Activated T-helper 17 cell treated with anti-CD3 and anti-CD28 coated beads, Interleukin-2, amount 50 U/mL, for 72 hours (primary cell): ENCODE measurements at places on chromosomes 1 and 21. TPM values are rescaled to one million over a fixed set of nuclear protein-coding genes. Genes with fewer than 3 reads are reported as not detected.

DNA sequence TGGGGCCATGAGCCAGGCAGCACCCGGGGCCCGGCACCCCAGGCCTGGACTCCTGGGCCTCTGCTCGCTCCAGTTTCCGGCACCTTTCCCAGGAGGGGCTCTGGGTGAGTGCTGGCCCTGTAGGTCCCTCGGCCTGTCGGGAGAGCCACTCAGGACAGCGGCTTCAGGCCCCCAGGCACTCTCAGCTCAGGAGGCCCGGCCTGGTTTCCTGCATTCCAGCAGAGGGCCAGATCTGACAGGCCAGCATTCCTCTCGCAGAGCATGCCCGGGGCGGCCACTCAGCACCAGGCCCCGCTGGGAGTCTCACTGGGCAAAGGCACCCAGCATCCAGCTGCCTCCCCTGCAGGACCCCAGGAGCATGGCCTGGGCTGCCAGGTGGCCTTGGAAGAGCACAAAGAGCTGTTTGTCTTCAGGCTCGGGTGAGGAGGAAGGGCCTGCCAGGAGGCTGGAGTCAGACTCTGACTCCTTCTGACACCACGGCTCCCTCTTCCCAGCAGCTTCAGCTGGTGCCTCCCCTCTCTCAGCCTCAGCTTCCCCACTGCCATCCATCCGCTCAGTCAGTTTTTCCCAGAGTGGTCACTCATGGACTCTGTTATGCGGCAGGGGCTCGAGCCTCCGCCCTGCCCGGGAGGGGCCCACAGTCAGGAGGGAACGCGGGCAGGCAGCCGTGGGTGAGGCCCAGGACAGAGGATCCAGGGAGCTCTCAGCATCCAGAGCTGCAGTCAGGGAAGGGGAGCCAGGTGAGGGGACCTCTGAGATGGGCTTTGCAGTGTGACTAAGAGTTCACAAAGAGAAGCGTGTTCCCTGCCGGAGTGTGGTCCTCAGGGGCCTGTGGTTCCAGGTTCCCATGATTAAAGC, 51.7 kb downstream of the WNT9A start:
- peaks cover 4% of the 10 kb centered on the region for H3K4me1 ChIP-seq
- no peak overlapping the region for H3K4me3 ChIP-seq
- H3K27me3 ChIP-seq = no peaks in the 10 kb centered on the region
- H3K36me3 ChIP-seq = no peaks in the 10 kb centered on the region
- no peak overlapping the region for H3K27ac ChIP-seq

- peaks cover 9% of the 10 kb centered on the region for H3K4me1 ChIP-seq
- no peak overlapping the region for H3K4me3 ChIP-seq
- H3K27ac ChIP-seq = peak overlapping the region; percentile 36
These were observed 21.1 kb downstream of the KPNA6 start for GRCh38 chr1:32128964-32129363.

GRCh38 chr1:158607296-158607695, 2.2 kb downstream of the OR10Z1 start:
- no peaks in the 10 kb centered on the region for H3K4me1 ChIP-seq
- ATAC-seq = no peak
- H3K27me3 ChIP-seq = no peaks in the 10 kb centered on the region
- no peak overlapping the region for H3K27ac ChIP-seq

DNA sequence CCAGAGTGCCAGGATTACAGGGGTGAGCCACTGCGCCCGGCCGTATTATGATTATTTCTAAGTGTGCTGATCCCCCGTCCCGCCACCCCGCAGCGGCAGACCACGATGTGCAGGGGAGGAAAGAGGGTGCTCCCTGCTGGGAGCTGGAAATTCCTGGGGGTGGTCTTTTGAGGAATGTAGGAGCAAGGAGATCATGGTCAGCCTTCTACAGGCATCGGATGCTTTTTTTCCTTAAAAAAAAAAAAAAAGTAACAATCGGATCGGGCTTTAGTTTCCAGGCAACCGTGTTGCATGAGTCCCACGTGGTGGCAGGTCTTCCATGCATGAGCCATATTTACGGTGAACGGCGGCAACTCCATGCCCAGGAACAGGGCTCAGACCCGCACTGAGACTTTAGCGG, 74.2 kb upstream of the COX20 start:
- H3K36me3 ChIP-seq = no peaks in the 10 kb centered on the region
- no peak overlapping the region for H3K4me3 ChIP-seq
- no peak overlapping the region for H3K27ac ChIP-seq
- no peak for ATAC-seq

DNA sequence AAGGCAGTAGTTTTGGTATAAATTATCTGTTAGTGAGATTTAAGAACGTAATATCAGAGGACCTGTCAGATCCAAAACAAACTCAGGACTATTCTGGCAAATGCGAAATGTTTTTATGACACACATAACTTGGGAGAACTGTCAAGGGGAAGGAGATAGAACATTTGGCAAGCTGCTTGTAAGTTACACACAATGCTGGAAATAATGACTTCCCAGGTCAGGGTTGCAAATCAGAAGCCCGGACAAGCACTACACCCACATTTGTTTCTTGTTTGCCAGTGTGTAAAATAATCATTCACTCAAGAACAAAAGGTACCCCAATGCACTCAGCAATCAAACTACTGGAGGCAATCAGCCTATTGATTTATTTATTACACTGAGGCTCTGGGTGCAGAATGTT, 354.7 kb downstream of the KCNH1 start:
- no peaks in the 10 kb centered on the region for H3K36me3 ChIP-seq
- no peak for ATAC-seq
- H3K4me3 ChIP-seq = no peak overlapping the region
- H3K4me1 ChIP-seq = no peaks in the 10 kb centered on the region

DNA sequence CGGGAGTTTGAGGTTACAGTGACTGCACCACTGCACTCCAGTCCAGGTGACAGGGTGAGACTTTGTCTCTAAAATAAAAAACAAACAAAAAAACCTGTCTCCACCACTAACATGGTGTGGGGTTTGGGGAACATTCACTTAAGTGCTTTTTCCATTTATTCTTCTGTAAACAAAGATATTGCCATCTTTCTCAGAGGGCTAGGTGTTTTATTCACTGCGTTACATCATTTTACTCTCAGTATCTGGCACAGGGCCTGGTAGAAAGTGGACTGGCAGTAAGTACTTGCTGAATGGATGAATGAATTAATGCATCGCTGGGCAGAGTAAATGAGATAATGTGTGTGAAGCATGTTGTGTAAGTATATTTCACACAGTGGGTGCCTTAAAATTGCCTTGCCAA, 20.1 kb downstream of the KIAA0040 start:
- H3K36me3 ChIP-seq = peaks cover 93% of the 10 kb centered on the region
- H3K27me3 ChIP-seq = no peaks in the 10 kb centered on the region
- peak overlapping the region; percentile 91 for H3K27ac ChIP-seq
- peaks cover 47% of the 10 kb centered on the region for H3K4me1 ChIP-seq

GRCh38 chr1:6785728-6786505, 663 bp downstream of the CAMTA1 start:
- no peak for ATAC-seq
- peak overlapping the region; percentile 91 for H3K4me3 ChIP-seq
- peak overlapping the region; percentile 90 for H3K27ac ChIP-seq
- peaks cover 12% of the 10 kb centered on the region for H3K36me3 ChIP-seq

GRCh38 chr1:179661018-179661417, 69.4 kb downstream of the TDRD5 start:
- ATAC-seq = no peak
- H3K4me1 ChIP-seq = no peaks in the 10 kb centered on the region
- no peak overlapping the region for H3K27ac ChIP-seq
- H3K36me3 ChIP-seq = no peaks in the 10 kb centered on the region
- no peak overlapping the region for H3K4me3 ChIP-seq

GRCh38 chr1:209774592-209774991, 9.8 kb downstream of the C1orf74 start:
- peak overlapping the region; percentile 78 for H3K27ac ChIP-seq
- H3K4me1 ChIP-seq = peaks cover 19% of the 10 kb centered on the region
- ATAC-seq = no peak
- no peaks in the 10 kb centered on the region for H3K36me3 ChIP-seq
- H3K4me3 ChIP-seq = no peak overlapping the region

- peaks cover 9% of the 10 kb centered on the region for H3K4me1 ChIP-seq
- no peak for ATAC-seq
- H3K27ac ChIP-seq = no peak overlapping the region
- no peak overlapping the region for H3K4me3 ChIP-seq
These were observed 5.4 kb upstream of the ADORA1 start for GRCh38 chr1:203122159-203122558.

DNA sequence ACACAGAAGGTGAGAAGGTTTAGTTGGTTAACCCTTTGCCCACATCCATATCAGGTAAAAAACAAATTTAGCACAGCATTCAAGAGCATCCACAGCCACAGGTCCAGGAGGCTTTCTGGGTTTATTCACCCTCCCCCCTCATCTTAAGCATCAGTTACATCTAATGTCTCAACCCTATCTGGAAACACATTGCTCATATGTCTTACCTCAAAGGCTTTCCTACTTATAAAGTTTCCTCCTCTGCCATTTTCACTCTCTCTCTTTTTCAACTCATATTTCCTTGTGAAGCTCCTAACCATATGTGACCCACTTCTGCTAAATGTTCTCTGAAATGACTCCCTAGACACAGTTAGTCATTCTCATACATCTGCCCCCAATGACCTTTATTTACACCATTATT, 47.9 kb upstream of the RUNX1 start:
- no peaks in the 10 kb centered on the region for H3K36me3 ChIP-seq
- peak overlapping the region; percentile 32 for H3K27ac ChIP-seq
- H3K4me1 ChIP-seq = peaks cover 25% of the 10 kb centered on the region
- peak; percentile 85 for ATAC-seq

The TSTD1 gene
- total RNA-seq = 119 TPM

The ANKRD65 gene
- total RNA-seq = not detected

The MPZ gene
- 12.1 TPM for total RNA-seq
